Mucosa of descending colon (tissue), 3 donors: ENCODE measurements at places on chromosomes 1 and 21.

DNA sequence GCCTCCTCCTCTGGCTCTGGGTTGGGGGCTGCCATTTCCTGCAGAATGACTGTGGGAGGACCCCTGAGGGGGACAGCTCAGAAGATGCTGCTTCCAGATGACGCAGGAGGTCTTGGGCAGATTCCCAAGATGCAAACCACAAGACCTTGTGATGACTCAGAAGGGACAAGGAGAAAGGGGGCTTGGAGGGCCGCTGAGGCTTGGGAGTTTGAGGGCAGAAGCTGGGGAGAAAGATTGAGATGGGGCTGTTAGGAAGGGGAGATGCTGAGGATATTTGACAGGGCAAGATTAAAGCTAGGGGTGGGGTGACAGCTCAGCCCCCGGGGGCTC is 7.5 kb downstream of the PTPRU start:
- no peak for DNase-seq

DNA sequence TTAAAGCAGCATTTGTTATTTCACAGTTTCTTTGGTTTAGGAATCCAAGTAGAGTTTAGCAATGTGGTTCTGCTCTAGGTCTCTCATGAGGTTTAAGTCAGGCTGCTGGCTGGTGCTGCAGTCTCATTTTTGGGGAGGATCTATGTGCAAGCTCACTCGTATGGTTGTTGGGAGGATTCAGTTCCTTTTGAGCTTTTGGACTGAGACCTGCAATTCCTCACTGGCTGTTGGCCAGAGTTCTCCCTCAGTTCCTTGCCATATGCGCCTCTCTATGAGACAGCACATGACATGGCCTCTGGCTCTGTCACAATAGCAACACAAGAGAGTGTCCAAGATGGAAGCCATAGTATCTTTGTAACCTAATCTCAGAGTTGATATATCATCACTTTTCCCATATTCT is 91.0 kb downstream of the OLFML2B start:
- DNase-seq = no peak

GRCh38 chr1:40174788-40175187 is 13.6 kb downstream of the RLF start:
- DNase-seq = no peak

- DNase-seq = no peak
Measured at GRCh38 chr1:154714638-154715037, 106.7 kb upstream of the ADAR start.
